Esophagus squamous epithelium (tissue), 5 donors: ENCODE measurements at places on chromosomes 11 and 22.

DNA sequence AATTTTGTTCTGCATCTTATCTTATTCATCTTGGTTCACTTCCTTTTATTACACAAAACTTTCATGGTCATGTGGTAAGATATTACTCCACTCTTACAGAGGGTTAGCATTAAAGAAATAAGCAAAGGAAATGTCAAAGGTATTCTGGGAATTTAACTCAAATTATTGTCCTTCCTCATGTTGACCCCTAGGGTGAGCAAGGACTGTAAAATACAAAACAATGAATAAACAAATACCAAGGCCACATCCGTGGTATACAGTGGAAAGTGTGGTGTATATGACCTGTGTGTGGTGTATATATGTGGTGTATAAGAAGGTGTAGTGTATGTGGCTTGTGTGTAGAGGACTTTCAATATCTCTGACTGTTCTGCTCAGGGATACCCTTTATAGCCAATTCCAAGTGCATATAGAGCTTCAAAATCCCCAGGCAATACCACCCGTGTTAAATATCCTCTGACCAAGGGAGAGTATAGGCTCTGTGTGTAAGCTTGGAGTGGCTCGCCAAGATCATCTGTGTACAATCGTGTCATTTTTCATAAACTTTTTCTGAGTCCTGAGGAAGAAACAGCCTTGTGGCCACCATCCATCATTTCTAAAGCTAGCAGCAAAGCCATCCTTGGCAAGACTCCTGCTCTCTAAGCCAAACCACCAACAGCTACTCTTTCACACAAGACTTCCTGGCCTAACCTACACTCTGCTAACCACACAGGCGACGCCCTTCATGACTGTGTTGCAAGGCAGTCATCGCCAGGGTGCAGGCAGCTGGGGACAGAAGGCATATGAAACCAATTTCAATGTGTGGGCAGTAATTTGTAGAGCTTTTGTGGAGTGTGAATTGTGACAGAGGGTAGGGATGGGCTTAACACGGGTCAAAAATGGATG, 548.0 kb downstream of the ETS1 start:
- DNase-seq: no peak

- no peak for DNase-seq
Measured at GRCh38 chr11:46315033-46315738, 32.1 kb upstream of the DGKZ start.

DNA sequence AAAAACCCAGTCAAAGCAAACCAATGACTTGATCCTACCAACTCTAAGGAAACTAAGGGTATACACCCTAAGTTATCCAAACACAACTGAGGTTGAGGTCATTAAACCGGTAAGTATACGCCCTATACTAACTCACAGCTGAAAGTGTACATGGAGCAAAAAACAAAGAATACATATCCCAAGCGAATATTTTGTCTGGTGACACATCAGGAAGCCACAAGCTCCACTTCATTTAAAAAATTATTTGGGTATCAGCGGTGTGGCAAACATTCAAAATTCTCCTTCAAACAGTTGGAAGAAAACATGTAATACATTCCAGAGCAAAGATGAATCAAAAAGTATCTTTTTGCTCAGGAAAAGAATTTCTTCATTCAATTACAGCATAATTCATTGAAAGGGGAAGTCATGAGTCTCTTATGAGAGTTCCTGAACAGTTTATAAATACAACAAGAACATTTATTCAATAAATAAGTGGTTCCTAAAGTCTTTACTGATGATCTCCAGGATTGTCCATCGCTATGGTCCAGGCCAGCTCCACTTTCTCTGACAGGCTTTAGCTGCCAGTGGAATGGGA, 4.5 kb upstream of the JAML start:
- DNase-seq: no peak

DNA sequence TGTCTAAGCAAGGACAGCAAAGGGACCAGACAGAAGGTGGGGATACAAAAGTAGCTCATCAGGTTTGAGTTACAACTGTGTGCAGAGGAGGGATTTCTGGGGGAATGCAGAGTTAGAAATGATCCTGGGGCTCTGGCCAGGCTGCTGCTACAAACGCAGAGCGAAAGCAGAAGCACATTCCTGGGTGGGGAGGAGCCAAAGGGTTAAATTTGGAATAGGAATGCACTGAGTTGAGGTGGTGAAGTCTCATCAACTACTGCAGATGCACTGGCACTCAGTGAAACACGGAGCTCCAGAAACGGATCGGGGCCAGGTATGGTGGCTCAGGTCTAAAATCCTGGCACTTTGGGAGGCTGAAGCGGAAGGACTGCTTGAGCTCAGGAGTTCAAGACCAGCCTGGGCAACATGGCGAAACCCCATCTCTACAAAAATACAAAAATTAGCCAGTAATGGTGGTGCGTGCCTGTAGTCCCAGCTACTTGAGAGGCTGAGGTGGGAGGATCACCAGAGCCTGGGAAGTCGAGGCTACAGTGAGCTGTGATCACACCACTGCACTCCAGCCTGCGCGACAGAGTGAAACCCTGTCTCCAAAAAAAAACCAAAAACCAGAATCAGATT, 3.2 kb downstream of the CHKA start:
- DNase-seq: no peak

DNA sequence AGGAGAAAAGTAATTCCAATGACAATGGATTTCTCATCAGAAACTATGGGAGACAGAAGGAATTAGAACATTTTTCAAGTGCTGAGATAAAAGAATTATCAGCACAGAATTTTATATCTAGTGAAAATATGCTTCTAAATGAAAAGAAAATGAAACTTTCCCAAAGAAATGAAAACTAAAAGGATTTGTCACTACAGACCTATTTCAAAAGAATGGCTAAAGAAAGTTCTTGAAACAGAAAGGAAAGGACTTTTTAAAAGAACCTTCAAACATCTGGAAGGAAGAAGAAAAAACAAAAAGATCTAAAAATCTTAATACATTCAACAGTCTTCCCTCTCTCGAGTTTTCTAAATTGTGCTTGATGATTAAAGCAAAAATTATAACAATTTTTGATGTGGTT, 255.4 kb downstream of the FAM76B start:
- no peak for DNase-seq

DNA sequence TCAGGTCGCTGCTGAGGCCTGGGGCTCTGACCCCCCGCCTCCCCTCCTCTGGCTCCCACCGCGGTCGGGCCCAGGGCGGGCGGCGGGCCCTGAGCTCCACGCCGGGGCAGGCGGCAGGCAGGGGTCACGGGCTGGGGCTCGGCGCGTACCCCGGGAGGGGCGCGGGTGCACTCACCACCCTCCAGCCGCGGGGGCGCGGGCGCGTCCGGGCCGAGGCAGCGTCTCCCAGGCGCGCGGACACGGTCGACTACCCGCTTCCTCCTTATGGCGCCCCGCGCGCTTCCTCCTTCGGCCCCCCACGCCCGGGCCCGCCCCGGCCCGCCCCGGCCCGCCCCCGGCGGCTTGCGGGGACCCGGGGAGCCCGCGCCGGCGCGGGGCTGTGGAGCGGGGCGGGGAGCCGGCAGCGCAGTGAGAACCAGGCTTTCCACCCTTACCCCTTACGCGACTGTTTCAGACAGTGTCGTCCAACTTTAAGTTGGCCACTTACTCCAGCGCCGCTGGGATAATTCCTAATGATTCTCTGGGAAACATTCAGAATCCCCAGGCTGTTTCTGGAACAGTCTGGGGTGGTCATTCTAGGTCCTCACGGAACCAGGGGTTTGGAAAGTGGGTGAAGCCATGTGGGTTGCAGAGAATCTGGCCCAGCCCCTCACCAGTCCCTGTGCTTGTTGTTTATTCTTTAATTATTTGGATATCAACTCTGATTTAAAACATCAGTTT, at the start of gene BID:
Gene BID (minus strand): TSS at position 264 of the 720 bp plus-strand sequence. CDS start 24,353 bp downstream, outside the sequence.
- no peak for DNase-seq

DNA sequence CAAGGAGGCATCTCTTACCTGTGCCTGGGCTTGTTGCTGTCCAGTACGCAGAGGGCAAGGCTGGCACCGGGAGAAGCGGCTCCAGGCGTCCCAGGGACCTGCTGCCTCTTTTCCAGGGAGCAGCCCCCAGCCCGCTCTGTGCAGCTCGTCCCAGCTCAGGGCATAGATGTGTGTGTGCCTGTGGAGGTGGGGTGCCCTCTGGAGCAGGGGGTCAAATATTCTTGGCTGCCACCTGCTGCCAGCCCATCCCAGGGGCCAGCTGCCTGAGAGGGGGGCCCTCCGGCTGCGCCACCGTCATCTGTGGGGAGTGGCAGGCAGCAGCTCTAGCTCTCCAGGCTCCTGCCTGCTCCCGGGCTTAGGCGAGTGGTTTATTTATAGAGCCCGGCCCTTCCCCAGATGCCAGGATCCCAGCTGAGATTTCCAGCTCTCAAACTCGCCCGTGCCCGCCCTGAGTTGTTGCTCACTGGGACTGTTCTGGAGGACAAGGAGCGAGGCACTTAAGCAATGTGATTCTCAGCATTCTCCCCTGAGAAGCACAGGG, 87.5 kb downstream of the RTL6 start:
- DNase-seq: no peak

DNA sequence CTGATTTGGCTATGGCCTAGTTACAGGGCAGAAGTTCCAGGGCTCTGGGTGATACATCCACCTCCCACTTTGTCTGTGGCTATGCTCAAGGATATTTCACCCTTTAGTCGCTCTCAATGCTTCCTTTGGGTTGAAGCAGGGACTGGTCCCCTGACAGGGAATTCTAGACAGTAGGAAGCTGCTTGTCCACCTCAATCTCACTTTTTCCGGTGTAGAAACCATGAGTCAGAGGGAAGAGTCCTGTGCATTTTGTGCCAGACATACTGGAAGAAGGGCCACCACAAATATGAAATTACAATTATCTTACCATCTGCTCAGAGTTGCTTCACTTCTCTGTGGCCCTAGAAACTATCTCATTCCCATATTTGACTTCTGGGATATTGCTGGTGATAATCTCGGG, 413.7 kb upstream of the FAT3 start:
- DNase-seq: no peak

DNA sequence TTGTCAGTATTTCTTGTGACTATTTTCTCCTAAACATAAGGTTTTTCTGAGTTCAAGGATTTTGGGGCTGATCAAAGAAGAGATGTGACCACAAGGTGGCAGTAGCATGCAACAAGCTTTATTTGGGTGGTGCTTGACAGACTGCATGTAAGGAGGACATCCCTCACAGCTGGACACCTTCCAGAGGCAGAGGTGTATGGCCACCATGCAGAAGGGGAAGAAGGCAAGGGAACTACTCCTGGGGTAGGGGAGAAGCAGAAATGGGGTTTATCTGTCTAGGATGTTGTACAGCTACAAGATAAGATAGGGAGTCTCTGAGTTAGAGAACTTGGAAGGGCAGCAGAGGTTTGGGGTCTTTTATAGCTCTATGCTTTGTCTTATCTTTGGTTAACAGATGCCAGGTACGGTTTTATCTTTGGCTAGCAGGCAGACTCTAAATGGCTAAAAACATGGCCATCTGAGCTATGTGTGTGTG, 5.1 kb upstream of the BIRC2 start:
- DNase-seq: no peak

GRCh38 chr11:112966561-112966960, 5.3 kb downstream of the NCAM1 start:
- no peak for DNase-seq

- no peak for DNase-seq
Measured at GRCh38 chr22:48394787-48395186, 1432.9 kb downstream of the BRD1 start.

GRCh38 chr11:113603277-113604059, 102.6 kb downstream of the TMPRSS5 start:
- DNase-seq: no peak

GRCh38 chr11:74717221-74717969, 13.8 kb downstream of the CHRDL2 start:
- no peak for DNase-seq

DNA sequence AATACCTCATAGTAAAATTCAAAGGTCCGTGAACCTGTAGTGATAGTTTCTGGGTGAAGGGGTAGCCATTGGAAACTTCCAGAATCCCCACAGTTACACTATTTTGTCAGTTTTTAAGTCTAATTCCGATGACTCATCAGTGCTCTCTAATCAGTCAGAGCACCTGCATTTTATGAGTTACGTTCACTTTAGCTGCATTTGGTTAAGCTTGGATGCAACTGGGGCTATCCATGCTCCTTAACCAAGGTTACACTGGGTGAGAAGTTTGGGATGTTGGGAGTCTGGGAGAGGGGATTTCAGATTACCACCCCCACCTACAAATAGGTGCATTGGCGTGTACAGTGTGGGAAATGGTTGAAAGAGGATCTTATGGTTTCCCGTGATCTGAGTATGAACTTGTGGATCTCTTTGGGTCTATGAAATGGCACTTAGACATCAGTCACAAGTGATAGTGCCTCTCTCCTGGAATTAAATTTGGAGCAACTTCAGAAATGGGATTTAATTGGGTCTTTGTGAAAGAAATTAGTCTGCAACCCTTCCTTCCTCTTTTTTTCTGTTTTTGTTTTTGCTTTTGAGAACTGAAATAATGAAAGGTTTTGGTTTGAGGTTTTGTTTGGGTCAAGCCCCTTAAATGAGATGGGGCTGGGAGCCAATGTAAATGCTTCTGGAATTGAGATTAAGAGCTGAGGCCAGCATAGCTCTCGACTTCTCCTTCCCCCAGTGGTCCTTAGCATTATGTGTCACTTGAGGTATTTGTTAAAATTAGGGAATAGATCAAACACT, 31.5 kb downstream of the EHF start:
- DNase-seq: no peak

- DNase-seq: no peak
Measured at GRCh38 chr11:129922674-129923073, 27.3 kb upstream of the NFRKB start.

- DNase-seq: no peak
Measured at GRCh38 chr22:29689206-29689879, 30.5 kb upstream of the CABP7 start.

GRCh38 chr11:36594316-36594989, at the start of gene IFTAP:
IFTAP (plus strand) TSS chr11:36594502; CDS start chr11:36610104, 15,602 bp downstream.
- DNase-seq: no peak

DNA sequence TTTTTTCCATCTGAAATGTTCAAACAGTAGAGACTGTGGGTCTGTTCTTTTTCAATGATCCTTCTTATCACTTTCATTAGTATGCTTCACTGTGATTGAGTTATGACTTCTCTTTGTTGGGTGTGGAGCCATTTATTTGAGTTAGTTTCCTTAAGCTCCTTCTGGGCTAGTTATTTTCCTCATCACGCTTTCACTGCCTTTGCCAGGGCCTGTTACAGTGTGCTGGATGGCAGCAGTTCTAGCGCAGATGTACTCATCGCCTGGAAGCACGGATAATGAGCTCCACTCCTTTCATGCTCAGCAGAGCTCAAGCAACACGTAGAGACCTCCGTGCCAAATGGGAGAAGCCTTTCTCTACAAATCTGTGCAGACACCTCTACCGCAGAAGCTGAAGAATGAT, 7.0 kb upstream of the ARHGAP42 start:
- DNase-seq: no peak

- no peak for DNase-seq
Measured at GRCh38 chr11:132402071-132402684, 1031.8 kb downstream of the NTM start.

GRCh38 chr22:47206666-47207218, 444.3 kb downstream of the TBC1D22A start:
- DNase-seq: no peak

- DNase-seq: no peak
Measured at GRCh38 chr22:27866135-27867084, 52.6 kb downstream of the PITPNB start.

DNA sequence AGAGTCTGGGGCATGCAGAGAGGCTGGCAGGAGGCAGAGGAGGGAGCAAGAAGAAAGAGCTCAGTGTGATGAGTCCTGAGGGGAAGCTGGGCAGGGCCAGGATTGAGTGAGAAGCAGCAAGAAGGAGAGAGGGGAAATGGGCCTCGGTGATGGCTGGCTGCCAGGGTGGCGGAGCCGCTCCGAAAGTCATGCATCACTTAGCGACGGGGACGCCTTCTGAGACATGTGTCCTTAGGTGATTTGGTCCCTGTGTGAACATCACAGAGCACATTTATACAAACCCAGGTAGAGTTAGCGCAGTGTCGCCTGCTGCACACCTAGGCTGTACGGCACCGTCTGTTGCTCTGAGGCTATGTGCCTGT, 15.1 kb downstream of the TBC1D22A start:
- DNase-seq: no peak
